Transverse colon (tissue), 4 donors: ENCODE measurements at places on chromosomes 2 and 18. TPM values are rescaled to one million over a fixed set of nuclear protein-coding genes. Genes with fewer than 3 reads are reported as not detected.

Gene BCL2L11
- total RNA-seq = 36.3 TPM

Gene LRRC30
- total RNA-seq = not detected

Gene BCL11A
- total RNA-seq = 20.6 TPM

GRCh38 chr2:37631292-37631691 lies 40.1 kb downstream of the CDC42EP3 start:
- DNase-seq = no peak

DNA sequence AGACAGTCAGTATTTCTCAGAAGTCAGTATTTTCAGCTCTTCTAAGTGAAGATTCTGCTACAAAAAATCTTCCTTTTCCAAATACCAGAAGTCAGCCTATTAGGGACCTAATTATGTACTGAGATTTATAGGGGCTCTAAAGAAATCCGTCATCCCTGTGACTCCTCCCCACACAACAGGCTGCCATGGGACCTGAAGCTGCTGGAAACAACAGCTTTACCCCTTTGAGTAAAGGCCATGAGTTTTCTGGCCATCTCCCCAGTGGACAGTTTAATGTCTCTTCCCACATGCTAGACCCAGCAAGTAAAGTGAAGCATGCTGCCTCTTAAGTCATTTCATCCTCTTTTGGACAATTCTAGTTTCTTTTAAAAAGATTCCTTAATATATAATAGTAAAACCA lies 255.7 kb upstream of the ACVR2A start:
- no peak for DNase-seq

DNA sequence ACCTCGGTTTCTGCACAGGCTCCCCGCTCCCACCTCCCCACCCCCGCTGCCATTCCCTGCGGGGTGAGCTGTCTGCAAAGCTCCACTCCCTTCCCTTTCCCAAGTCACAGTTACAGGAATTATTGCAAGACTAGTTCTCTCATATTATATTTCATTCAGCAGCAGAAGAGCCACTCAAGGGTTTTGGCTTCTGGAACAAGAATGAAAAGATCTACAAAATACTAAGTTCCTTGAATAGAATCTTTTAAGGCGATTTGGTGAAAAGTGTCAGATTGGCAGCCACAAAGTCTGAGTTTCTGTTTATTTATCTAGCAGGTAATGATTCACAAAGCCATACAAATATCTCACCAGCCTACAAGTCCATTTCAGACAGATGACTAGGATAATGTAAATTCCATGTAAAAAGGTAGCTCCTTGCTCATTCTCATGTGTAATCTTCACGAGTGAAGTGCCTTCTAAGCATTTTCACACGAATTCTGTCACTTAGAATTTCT lies 221.9 kb upstream of the RBBP8 start:
- DNase-seq = peak; percentile 47

GRCh38 chr2:181985632-181986205 lies at the start of gene PPP1R1C:
Gene PPP1R1C (plus strand): TSS chr2:181985853. CDS start chr2:181986111, 258 bp downstream.
- no peak for DNase-seq

- no peak for DNase-seq
Observed at GRCh38 chr2:149991576-149991975, 404.0 kb upstream of the MMADHC start.

- no peak for DNase-seq
Observed at GRCh38 chr2:239586651-239587310, 186.0 kb upstream of the HDAC4 start.

- no peak for DNase-seq
Observed at GRCh38 chr18:27094621-27095020, 90.5 kb downstream of the CHST9 start.

GRCh38 chr2:60518567-60518966 lies 34.9 kb downstream of the BCL11A start:
- no peak for DNase-seq

GRCh38 chr2:152525277-152525838 lies 190.4 kb downstream of the FMNL2 start:
- DNase-seq = peak; percentile 44

DNA sequence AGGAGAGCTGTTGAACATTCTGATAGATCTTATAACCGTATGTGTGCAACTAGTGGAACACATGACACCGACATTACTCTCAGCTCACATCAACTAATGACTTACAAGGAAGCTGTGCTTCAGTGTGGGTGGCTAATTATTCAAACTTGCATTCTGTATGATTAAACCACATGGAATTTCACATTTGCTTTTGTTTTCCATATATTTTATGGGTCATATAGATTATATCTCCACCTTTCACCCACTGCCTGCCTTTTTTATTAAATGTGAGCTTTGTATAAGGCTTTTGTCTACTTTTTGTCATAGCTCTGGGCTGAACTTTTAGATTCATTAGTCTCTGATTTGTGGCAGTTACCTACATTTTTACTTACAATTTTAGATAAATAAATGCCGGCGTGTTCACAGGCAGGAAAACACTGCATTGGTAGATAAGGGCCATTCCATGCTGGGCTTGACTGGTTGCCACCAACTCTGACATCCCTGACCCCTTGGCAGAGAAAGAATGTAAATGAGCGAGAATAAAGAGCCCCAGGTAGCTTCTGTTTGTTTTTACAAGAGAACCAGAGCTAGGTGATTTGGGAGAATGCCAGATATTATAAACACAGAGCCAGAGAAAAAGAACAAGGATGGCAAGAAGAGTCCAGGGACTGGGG lies 35.7 kb downstream of the LYPD6 start:
- no peak for DNase-seq

GRCh38 chr2:220226546-220226945 lies 599.1 kb downstream of the SLC4A3 start:
- no peak for DNase-seq

DNA sequence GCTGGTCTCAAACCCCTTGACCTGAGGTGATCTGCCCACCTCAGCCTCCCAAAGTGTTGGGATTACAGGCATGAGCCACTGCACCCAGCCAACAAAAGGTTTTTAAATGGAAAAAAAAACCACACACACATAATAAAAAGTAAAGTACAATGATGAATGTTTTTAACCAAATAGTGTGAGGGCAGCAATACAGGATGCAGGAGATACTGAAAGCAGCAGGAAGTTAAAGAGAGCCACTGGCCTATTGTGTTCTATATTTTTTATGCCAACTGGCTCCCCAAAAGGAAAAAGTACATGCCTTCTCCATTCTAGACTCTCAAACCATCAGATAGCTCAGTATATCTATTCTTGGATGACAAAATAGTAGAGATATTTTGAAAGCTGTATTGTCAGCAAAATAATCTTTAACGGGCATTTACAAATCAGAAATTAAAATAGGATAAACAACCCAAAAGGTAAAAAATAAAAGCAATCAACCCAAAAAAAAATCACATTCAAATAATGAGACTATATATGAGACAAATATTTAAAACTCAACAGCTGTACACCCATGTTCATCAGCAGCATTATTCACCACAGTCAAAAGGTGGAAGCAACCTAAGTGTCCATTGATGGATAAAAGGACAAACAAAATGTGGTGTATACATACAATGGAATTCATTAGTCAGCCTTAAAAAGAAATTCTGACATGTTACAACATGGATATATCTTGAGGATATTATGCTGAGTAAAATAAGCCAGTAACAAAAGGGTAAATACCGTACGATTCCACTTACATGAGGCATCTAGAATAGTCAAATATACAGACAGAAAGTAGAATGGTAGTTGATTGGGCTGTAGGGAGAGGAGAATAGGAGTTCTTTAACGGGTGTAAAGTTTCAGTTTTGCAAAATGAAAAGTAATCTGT lies 26.2 kb downstream of the GPATCH11 start:
- DNase-seq = no peak

DNA sequence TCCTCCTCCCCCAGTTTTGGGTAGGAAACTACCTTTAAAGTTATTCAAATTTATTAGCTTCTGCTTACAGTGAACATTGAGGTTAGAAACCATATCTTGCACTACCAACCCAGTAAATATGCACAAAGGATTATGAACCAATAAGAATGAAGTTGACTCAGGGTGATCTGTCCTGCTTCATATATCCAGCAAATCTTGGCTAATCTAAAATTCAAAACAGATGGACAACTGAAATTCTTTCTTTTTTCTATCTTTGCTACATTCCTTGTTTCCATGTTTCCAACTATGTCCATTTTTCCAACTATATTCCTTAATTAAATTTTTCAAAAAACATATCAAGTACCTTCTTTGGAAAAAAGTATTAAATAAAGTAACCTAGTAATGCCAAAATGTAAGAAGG lies 149.3 kb downstream of the FAM124B start:
- DNase-seq = no peak

DNA sequence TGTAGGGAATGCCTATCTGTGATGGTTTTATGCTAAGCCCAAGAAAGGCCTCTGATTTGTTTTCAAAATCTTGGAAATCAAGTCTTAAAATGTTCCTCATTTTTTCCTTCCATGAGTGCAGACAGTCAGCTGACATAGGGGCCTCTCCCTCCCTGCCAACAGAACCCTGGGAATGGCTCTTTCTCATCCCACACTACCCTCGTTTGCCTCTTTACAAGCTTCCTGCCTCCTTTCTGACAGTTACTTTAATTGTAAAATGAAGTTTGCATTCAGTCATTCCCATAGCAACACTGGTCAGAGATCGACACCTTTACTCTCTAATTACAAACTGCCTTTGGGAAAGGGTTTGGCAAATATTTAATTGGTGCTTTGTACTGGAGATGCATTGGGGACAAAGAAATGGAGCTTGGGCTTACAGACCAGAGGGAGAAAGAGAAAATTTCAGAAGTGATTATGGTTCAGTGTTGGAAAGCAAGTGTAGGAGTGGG lies 25.4 kb downstream of the KIF5C start:
- no peak for DNase-seq
